ENCODE measurements at places on chromosomes 11 and 22. TPM values are rescaled to one million over a fixed set of nuclear protein-coding genes. Genes with fewer than 3 reads are reported as not detected.

The BAIAP2L2 gene
- total RNA-seq: 7.1 TPM

The MISFA gene
- total RNA-seq: not detected

The ADORA2A gene
- 0.49 TPM for total RNA-seq

The CREB3L1 gene
- total RNA-seq: 0.31 TPM

The C11orf87 gene
- under 0.01 TPM for total RNA-seq

The GGTLC3 gene
- total RNA-seq: not detected

The PDE3B gene
- total RNA-seq: not detected

The GAL3ST3 gene
- not detected for total RNA-seq

The GGTLC2 gene
- total RNA-seq: not detected

The LYVE1 gene
- total RNA-seq: not detected

The OR52I1 gene
- total RNA-seq: not detected

The KLHL35 gene
- 1.2 TPM for total RNA-seq

The SLC22A12 gene
- total RNA-seq: not detected

The VPREB1 gene
- total RNA-seq: not detected

The PTPRCAP gene
- 1.4 TPM for total RNA-seq

The OR52M1 gene
- total RNA-seq: not detected

The MIAT gene
- 0.08 TPM for total RNA-seq

The TMEM151A gene
- total RNA-seq: not detected

The ACR gene
- not detected for total RNA-seq

The APOL5 gene
- total RNA-seq: not detected

The UBQLN3 gene
- total RNA-seq: not detected

The OR6A2 gene
- total RNA-seq: not detected

The KRTAP5-8 gene
- not detected for total RNA-seq

The FAM83F gene
- 46.1 TPM for total RNA-seq

The ESAM gene
- total RNA-seq: not detected

The RBMXL2 gene
- total RNA-seq: not detected

The MMP10 gene
- 1.8 TPM for total RNA-seq

The SSTR3 gene
- not detected for total RNA-seq

The ANKK1 gene
- total RNA-seq: 1.6 TPM

The PLEKHB1 gene
- not detected for total RNA-seq

The ISX gene
- not detected for total RNA-seq

The PTDSS2 gene
- total RNA-seq: 38.2 TPM

The OR51I1 gene
- not detected for total RNA-seq

The LDHAL6A gene
- not detected for total RNA-seq

The OR2D2 gene
- not detected for total RNA-seq

The CNTF gene
- total RNA-seq: 0.19 TPM

The FAM76B gene
- total RNA-seq: 5.7 TPM

The INTS4 gene
- 13.1 TPM for total RNA-seq

The OR6T1 gene
- not detected for total RNA-seq

The RFPL2 gene
- total RNA-seq: not detected

The NEFH gene
- total RNA-seq: 0.31 TPM

The SLC22A6 gene
- total RNA-seq: not detected

The MICALL1 gene
- 105 TPM for total RNA-seq

Data from hair follicular keratinocyte (primary cell).